Caco-2 (cell line): ENCODE measurements at places on chromosomes 12 and 14.

DNA sequence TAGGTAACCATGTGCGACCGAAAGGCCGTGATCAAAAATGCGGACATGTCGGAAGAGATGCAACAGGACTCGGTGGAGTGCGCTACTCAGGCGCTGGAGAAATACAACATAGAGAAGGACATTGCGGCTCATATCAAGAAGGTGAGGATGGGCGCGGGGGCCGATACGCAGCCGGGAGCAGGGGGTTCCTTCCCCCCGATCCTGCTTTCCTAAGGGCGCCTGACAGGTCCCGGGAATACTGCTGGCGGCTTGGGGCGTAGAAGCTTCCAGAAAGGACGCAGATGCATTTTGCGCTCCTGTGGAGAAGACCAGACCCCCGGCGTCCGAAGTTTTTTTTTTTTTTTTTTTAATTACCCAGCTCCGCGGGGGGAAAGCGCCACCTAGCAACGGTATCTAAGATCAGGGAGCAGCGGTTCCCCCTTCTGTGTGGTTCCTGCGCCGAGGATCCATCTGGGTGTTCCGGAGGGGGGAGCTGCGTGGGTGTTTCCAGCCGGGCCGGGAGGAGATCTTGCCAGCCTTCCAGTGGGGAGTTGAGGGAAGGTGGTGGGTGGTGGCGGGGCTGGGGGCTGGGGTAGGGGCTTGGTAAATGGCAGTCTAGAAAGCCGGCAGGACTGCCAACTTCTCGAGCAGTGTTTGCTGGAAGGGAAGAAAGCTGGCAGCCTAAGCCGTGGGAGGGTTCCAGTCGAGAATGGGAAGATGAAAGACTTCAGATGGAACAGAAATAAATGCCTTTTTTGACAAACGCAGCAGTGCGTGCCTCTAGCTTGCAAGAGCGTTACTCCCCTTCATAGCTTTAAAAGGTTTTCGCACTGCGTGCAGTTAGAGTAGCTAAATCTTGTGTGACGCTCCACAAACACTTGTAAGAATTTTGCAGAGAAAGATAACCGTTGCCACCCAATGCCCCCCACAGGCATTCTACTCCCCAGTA lies 764 bp downstream of the DYNLL1 start:
- no peak for DNase-seq

DNA sequence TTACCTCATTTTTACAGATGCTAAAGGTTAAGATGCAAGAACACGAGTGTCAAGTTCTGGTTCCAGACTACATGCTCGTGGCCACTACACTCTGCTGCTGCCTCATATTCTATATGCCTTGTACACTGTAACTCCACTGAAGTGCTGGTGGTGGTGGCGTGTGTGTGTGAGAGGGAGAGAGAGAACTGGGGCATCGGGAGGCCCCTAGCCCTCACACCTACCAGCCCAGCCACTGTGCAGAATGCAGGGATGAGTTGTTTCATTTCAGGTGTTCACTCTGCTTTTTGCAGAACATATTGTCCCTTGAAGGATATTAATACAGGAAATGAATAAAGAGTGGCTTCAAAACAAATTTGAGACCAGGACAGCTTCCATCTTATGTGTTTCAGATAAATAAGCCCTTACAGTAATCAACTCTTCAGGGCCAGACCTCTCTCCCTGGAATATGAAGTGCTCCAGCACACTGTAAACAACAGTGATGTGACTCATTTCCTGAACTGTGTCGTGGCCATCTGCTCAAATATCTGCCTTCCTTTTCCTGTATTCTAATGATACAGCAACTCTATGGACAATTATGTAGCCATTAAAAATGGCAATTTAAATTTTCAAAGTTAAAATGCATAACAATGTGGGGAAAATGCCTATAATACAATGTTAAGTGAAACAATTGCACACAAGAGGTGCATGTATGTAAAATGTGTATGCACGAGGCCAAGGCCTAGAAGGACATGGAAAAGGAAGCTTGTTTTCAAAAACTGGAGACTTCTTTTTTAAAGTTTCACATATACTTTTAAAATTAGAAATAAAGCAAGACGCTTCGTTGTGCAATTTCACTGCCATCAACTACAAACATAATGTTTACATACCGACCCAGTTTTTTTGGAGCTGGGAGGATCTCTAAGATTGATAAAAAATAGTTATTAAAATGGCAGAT lies 215.4 kb downstream of the PELI2 start:
- no peak for DNase-seq

DNA sequence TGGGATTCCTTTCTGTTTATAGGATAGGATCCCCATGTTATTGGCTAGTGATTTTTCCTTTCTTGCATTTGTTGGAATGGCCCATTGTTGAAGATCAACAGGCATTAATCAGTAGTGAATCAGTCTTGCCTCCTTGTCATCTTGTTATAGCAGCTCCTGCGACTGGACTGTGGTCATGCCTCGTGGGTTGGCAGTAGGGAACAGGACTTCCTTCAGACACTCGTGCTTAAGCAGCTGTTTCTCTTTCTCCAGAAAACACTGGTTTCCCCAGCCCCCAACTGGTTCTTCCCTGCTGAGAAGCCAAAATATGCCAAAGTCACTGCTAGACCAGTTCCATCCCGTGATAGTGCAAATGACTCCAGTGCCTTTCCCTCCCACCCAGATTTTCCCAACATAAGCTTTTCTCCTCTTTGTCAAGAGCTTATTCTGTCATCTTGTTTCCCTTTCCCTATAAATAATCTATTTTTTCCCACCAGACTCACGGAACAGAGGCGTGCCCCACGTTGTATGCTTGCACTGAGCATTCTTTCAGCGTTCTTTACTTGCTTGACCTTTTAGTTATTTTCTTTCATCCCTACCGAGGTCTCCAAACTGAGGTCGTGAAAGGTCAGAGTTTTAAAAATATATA lies 83.5 kb downstream of the SAMD4A start:
- peak; percentile 27 for DNase-seq

DNA sequence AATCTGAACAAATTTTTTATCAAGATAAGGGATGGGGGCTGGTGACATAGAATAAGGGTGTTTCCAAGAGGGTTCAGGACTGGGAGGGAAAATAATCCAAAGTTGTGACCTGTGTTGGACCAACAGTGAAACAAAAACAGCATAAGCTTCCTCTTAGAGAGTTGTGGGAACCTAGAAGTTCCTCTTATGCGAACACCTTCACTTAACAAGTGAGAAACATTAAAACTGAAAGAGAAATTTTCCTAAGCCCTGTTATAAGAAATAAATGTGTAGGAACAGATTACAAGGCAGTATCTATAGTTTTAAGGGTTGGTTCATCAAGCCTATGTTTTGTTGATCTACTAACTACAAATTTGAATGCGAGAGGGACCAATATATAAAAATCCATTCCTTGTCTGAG lies 58.4 kb downstream of the LLPH start:
- no peak for DNase-seq

- DNase-seq: no peak
These were observed 27.7 kb upstream of the CAND1 start for GRCh38 chr12:67241482-67241881.

GRCh38 chr12:22505826-22506225 lies 38.5 kb downstream of the C2CD5 start:
- DNase-seq: no peak

- no peak for DNase-seq
These were observed 17.7 kb downstream of the TBK1 start for GRCh38 chr12:64469455-64470142.

DNA sequence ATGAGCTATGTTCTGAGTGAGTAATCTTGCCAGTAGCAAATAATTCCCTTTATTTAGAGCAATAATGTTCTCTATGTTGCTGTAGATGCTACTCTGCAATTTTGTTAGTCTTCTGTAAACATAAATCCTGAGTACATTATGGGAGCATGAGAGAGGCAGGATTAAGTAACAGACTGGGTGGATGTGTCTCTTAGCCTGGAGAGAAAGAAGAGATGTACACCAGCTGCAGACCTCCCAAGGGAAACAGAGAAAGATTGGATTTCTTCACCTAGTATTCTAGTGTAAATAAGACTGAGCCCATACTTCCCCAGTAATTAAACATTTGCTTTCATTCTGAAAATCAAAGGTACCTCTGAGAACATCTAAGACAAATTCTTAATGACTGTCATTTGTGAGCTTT lies 564.0 kb downstream of the TRHDE start:
- no peak for DNase-seq

- no peak for DNase-seq
These were observed 202.8 kb downstream of the ANO2 start for GRCh38 chr12:5742258-5742657.

DNA sequence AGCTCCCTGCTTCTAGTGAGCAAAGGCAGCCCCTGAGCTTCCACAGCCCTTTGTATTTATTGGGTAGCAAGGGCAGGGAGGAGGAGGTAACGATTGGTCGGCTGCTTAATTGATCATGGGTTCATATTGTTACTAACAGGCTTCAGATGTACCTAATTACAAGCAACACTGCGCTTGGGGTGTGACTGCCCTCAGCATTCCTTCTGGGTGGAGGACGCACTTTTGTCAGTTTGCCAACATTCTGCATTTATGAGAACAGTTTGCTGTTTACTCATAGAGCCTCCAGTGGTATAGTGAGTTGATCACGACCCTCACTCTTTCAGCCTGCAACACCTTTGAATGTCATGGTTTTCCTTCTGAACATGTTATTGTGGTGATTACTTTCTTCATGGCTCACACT lies 9.6 kb downstream of the TSHR start:
- no peak for DNase-seq

GRCh38 chr14:93946104-93946503 lies 19.0 kb downstream of the FAM181A start:
- no peak for DNase-seq

DNA sequence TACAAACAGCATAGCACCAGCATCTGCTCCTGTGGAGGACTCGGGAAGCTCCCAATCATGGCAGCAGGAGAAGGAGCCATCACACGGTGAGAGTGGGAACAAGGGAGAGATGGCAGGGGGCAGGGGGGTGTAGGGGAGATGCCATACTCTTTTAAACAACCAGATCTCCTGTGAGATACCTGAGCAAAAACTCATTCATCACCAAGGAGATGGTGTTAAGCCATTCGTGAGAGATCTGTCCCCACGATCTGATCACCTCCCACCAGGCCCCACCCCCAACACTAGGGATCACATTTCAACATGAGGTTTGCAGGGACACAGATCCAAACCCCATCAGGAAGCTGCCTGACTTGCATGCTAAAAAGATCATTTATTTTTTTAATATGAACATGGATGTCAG lies 499.3 kb downstream of the TMEM132D start:
- DNase-seq: no peak

GRCh38 chr12:101455685-101456084 lies 19.5 kb upstream of the SPIC start:
- no peak for DNase-seq

GRCh38 chr12:122368361-122369073 lies 54.0 kb downstream of the CLIP1 start:
- DNase-seq: peak; percentile 79

DNA sequence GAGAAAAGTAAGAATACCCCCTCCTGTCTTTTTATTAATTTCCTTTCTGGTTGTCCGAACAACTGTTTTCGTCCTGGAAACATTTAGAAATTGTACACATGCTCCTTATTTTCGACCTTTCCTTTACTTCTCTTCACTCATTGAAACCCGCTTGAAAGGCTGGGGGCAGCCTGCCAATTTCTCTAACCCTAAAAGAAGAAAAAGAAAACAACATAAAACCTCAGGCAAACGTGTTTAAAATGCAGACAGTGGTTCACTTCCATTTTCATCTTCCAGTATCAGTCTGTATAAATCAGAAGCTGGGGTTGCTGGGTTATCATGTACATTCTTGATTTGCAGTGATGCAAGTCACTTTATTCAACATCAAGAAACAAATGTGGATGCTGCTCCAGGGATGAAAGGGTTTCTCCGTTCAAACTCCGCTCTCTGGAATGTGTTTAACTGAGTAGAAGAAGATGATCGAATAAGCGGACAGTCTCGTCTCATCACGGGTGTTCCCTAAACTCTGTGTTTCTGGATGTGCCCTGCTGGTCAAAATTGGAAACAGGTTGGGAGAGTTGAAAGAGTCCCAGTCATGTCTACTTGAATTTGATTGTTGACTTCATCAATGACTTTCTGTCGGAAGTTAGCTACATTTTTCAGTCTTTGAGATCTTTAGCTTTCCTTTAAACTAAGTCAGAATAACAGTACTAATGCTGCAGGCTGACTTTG lies 1042.2 kb downstream of the BCL11B start:
- DNase-seq: no peak

- DNase-seq: no peak
These were observed 333.9 kb upstream of the CCDC196 start for GRCh38 chr14:66152302-66152701.

DNA sequence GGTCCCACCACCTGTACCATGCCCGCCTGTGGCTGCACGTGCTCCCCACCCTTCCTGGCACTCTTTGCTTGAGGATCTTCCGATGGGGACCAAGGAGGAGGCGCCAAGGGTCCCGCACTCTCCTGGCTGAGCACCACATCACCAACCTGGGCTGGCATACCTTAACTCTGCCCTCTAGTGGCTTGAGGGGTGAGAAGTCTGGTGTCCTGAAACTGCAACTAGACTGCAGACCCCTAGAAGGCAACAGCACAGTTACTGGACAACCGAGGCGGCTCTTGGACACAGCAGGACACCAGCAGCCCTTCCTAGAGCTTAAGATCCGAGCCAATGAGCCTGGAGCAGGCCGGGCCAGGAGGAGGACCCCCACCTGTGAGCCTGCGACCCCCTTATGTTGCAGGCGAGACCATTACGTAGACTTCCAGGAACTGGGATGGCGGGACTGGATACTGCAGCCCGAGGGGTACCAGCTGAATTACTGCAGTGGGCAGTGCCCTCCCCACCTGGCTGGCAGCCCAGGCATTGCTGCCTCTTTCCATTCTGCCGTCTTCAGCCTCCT lies 1.1 kb downstream of the INHBE start:
- DNase-seq: peak; percentile 62

GRCh38 chr12:51391283-51392123 lies at the start of gene GALNT6:
Gene GALNT6 (minus strand): TSS chr12:51391406. CDS start chr12:51379781, 11,625 bp downstream.
- peak; percentile 92 for DNase-seq

GRCh38 chr14:90168425-90169105 lies 87.8 kb upstream of the PSMC1 start:
- no peak for DNase-seq

GRCh38 chr12:131218923-131219669 lies 265.4 kb downstream of the ADGRD1 start:
- DNase-seq: no peak

GRCh38 chr14:90809530-90810312 lies 6.5 kb downstream of the TTC7B start:
- no peak for DNase-seq

DNA sequence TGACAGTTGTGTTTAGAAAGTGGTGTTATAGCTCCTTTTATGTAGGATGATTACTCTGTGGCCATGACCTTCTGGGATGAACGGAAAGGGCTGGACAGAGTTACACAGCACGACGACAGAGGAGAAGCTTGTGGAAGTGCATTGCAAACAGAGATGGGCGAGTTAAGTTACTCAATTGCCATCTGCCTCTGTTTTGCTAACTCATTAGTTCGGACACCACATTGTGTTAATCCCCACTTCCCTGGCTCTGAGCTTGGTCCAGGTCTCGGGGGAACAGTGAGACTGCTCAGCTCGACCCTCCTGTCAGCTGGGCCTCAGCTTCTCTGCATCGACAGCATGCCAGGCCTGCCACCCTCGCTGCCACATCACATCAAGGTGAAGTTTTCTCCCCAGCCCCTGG lies 408.0 kb downstream of the ZFP36L1 start:
- DNase-seq: no peak

- DNase-seq: peak; percentile 75
These were observed 2.5 kb downstream of the COL2A1 start for GRCh38 chr12:48001505-48002413.
